ENCODE measurements at places on chromosomes 6 and 20.

GRCh38 chr6:117469791-117470190 is 12.7 kb upstream of the DCBLD1 start:
- no peak for DNase-seq

- peak; percentile 68 for DNase-seq
These were observed 859 bp upstream of the TOMM6 start for GRCh38 chr6:41786451-41787218.

GRCh38 chr20:40943591-40943990 is 85.0 kb upstream of the TOP1 start:
- no peak for DNase-seq

- no peak for DNase-seq
These were observed 139.0 kb downstream of the PRDM13 start for GRCh38 chr6:99745651-99746050.

GRCh38 chr6:118080547-118080946 is 173.5 kb downstream of the SLC35F1 start:
- no peak for DNase-seq

- DNase-seq = no peak
These were observed 54.2 kb upstream of the MLIP start for GRCh38 chr6:54057058-54057457.

DNA sequence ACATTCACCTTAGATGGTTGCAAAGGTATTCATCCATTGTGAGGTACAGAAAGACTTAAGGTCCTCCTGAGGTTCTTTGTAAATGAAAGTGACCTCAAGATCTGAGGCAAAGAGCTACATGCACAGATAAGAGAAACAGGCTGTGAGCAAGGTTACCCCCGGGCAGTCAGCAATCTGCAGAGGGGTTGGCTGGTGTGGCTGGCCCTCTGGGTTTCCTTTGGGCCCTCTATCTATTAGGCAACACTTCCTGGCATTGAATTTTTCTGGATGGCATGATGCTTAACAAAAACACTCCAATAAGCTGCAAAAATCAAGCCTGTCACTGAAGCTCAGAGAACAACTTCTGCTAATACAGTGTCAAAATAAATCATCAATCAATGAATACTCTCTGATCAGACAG is 48.9 kb upstream of the RALGAPA2 start:
- no peak for DNase-seq

GRCh38 chr6:133568970-133569889 is 319.7 kb upstream of the TCF21 start:
- peak; percentile 43 for DNase-seq

DNA sequence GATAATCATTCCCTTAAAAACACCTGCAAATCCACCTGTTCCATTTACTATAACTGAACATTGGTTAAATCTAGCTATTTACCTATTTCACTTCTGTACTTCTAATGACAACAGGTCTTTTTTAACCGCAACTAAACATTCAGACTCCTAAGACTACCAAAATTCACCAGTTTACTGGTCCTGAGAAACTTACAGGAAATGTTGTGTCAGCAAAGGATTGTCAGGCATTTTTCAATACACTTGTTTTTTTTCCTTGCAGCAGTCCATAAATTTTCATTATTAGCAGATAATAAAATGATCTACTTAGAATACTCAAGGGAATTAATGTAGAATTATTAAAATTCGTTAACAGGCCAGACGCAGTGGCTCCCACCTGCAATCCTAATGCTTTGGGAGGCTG is 5.3 kb downstream of the ZUP1 start:
- DNase-seq = no peak

All from NCI-H1105 (cell line).